HepG2 (cell line): ENCODE measurements at places on chromosomes 16 and 17.
A peak's percentile ranks its signal among the peaks of the same experiment; 100 is the strongest.

- DNase-seq, result no peak
Observed at GRCh38 chr17:57110579-57111325, 25.7 kb downstream of the AKAP1 start.

DNA sequence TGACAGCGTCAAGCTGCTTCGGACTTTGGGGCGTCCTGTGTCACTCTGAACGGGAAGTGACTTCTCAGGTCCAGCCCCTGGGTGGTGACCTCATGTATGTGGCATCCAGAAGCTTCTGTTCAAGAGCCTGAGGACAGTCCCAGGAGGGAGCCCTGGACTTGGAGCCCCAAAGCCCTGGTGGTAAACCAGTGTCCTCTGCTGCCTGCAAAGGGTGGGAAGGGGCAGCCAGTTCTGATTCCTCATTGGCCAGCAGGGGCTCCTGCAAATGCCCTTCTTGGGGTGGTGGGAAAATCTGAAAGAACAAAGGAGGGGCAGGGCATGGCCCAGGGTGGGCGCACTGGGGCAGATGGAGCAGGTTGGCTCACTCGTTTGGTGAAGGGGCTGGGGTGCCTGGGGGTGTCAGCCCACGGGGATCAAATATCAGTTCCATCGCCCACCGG is 1.6 kb downstream of the OSGIN1 start:
- DNase-seq, result peak; percentile 85

DNA sequence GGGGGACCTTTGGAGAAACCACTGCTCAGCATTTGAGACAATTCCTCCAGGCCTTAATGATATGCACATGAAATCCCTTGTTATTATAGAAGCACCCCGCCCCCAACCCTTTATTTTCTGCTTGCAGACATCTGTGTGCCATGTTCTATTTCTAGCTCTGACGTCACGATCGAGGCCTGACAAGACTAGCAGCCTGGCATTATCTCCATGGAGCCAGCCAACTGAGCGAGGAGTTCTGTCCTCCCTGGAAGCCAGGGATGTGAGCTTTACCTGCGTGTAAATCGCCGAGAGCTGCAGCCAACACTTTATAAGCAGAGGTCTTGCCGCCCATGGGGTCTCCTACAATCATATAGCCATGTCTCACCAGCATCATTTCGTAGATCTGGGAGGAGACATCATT is 116.9 kb downstream of the DNAH3 start:
- DNase-seq, result no peak

DNA sequence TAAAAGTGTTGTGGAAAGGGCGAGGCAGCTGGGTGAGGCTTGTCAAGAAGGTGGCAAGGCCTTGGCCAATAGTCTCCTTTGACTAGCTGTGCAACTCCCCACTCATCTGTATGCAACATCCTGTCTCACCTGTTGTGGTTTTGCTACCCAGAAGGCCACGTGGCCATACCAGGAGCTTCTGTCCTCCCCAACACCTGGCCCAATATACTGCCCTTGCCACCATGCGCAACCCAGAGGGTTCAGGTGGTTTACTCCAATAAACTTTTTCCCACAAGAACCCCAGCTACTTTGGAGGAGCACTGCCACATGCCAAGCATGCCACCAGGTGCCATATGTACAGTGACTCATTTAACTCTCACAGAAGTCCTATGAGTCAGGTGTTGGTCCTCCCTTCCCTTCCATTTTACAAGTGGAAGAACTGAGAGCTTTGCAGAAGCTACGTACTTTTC is 10.2 kb downstream of the MYO19 start:
- DNase-seq, result no peak

DNA sequence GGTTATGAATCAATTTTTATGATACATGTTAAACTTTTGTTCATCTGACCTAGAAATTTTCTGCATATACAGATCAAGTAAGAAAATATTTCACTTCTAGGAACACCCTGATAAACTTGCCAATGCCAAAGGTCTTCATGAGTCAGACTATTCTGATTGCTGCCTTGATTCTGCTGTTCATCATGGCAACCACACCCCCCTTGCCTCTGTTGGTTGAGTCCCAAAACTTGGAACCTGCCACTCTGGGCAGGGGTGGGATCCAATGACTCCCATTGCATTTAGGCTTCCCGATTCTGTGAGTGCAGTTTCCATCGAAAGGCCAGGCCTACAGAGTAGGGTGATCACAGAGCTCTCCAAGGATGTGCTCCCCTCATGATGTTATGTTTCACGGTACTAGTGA is 15.8 kb upstream of the TENT4B start:
- no peak for DNase-seq

DNA sequence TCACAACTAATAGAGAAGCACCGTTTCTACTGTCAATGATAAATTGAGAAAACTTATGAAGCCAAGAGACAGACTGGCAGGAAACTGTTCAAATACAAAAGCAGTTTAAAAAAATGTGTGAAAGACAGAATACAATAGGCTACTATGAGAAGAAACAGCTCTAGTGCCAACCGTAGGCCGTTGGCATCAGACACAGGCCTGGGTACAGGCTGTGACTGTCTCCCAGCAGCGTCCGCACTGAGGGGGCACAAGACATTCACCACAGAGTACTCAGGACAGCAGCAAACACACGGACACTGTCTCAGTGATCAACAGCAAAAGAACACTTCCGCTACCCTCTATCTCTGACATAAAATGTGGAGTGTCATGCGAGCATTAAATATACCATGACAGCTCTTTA is 7.8 kb upstream of the C1QBP start:
- no peak for DNase-seq

- DNase-seq, result no peak
Observed at GRCh38 chr16:81651758-81652718, 127.1 kb upstream of the PLCG2 start.

DNA sequence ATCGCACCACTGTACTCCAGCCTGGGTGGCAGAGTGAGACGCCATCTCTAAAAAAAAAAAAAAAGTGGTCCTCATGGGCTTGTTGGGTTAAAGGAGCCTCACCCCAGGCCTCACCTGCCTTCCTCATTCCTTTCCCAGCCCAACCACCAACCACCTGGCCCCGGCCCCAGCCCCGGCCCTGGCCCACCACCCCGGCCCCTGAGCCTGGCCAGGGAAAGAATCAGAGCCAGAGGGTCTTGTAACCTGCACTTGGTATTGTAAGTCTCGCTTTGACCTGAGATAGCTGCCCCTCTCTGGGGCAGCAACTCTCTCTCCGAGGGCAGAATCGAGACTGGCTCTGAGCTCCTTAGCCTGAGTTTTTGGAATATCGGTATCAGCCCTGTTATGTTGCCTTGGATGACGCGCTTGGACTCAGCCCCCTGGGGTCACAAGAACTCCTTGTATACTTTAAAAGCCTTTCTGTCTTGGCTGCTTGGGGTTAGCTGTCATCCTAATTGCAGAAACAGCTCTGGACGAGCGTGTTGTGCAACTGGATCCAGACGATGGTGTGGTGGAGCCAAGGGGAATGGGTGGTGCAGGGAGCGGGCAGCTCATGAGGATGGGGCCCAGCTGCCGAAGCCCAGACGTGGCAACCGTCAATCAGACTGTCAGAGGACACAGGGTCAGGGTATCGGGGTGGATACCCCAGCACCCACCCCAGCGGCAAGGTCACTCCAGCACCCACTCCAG is 14.6 kb downstream of the SMTNL2 start:
- no peak for DNase-seq

DNA sequence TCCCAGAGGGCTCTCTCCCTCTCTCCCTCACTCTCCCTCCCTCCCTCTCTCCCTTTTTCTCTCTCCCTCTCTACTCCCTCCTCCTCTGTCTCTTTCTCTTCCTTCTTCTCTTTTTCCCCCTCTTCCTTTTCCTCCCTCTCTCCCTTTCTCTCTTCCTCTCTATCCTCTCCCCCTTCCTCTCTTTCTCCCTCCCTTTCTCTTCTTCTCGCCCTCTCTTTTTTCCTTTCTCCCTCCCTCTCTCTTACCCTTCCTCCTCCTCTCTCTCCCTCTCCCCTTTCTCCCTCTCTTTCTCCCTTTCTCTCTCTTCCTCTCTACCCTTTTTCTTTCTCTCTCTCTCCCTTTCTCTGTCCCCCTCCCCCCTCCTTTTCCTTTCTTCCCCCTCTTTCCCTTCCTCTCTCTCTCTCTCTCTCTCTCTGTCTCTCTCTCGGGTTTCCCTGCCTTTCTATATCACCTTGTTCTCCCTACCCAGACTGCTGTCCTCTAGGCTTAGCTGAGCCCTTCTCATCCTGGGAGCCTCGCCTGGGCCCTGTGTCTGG is 25.8 kb upstream of the TMEM220 start:
- DNase-seq, result no peak

- no peak for DNase-seq
Observed at GRCh38 chr17:82243648-82244412, 15.0 kb downstream of the SLC16A3 start.

- DNase-seq, result no peak
Observed at GRCh38 chr16:49809062-49809461, 46.9 kb downstream of the ZNF423 start.

- DNase-seq, result no peak
Observed at GRCh38 chr17:6657633-6658287, 6.2 kb downstream of the C17orf100 start.

GRCh38 chr16:85330694-85331188 is 218.5 kb upstream of the CIBAR2 start:
- DNase-seq, result peak; percentile 72

GRCh38 chr16:1485847-1486496 is 2.8 kb downstream of the PTX4 start:
- no peak for DNase-seq

- no peak for DNase-seq
Observed at GRCh38 chr17:43438626-43439025, 39.8 kb downstream of the ARL4D start.

DNA sequence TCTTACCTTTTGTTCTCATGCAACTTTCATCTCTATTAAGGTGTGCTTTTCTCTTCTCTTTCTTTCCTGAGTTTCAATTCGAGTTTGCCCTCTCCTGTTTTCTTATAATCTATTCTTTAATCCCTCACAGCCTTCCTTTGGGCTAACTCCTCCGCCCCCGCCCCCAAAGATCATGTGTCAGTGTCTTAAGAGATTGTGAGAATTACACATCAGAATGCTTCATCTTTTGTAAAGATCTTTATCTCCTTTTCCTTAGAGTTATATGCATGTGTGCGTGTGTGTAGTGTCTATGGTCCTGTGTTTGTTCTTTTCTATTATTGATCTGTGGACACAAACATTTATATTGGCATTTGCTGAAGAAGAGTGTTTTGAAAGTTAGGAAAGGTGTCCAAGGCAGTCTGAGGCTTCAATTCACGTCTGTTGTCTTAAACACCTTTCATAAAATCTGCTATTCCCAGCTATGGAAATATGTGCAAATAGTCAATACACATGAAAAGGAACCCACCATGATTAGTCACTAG is 6.1 kb upstream of the ALDH3A2 start:
- DNase-seq, result no peak

- DNase-seq, result peak; percentile 15
Observed at GRCh38 chr16:2339521-2340484, 725 bp downstream of the ABCA3 start.

- DNase-seq, result no peak
Observed at GRCh38 chr17:20783091-20783490, 203.6 kb downstream of the CDRT15L2 start.

DNA sequence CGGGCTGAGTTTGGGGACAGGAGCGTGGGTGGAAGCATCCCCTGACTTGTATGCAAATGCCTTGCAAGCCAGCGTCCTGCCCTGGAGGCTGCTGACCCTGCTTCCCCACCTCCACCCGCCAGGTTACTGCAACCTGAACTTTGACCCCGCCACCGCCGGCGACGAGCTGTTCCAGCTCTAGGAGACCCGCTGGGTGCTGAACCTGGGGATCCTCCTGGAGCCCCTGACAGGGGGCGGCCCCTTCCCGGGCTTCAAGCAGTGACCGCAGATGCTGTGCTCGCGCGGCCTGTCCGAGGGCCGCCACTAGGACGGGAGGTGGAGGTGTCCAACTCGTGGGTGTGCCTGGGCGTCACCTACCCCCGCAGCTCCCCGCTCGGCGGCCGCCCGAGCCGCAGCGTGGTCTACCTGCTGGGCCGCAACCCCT is 10.7 kb upstream of the SLC16A5 start:
- DNase-seq, result peak; percentile 76

DNA sequence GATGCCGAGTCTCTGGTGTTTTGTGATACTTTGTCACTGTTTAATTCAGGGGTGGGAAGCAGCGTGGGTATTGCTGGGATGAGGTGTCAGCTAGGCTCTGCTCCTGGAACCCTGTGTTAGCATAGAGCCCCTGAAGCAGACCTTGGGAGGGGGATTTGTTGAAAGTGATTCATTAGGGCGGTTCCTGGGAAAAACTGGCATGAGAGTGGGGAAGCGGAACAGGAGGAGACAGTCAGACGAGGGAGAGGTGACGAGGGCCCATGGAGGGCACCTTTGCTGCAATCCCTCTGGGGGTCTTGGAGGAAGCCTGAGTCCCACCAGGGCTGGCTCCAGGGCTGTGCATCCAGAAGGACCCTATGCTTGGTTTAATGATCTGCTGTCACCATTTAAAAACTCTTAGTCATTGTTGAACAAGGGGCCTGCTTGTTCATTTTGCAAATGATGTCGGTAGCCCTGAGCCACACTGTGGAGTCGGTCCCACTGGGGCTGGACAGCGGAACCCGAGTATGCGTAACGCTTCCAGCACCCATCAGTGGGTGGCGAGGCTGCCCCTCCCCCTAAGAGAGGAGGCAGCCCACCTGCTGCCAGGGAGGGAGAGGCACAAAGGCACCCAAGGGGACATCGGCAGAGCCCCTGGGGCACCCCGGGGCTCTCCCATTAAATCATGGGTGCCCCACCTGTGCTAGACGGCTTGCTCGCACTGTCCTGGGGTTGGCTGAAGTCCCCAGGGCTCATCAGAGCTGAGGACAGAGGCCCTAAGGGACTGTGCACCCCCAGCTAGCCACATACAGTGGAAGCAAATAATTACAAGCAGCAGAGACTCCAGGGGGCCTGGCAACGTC is 35.4 kb downstream of the WFDC1 start:
- no peak for DNase-seq

- DNase-seq, result no peak
Observed at GRCh38 chr16:14128097-14128496, 57.0 kb downstream of the MRTFB start.

- no peak for DNase-seq
Observed at GRCh38 chr17:73232587-73233373, 28.9 kb downstream of the CPSF4L start.

- DNase-seq, result no peak
Observed at GRCh38 chr17:51351890-51352289, 91.5 kb downstream of the UTP18 start.

- DNase-seq, result no peak
Observed at GRCh38 chr16:70740914-70741782, 55.3 kb upstream of the MTSS2 start.

DNA sequence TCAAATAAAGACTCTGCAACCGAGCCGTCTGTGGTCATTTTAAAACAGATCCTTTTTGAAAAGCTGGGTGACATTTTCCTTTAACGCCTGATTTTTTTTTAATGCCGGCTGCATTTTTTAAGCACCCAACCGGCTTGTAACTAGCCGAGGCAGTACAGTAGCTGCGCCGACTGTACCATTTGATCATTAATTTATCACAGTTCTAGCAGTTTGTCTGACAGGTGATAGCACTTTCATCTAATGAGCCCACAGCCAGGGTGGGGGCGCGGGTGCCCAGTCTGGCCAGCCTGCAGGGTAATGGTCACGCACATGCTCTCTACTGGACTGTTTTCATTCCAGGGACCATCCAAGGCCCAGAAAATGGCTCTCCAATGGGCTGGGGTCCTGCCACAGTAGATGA is 68.8 kb downstream of the IRX5 start:
- DNase-seq, result no peak
